Left cardiac atrium (tissue), 4 donors: ENCODE measurements at places on chromosomes 2 and 18. TPM values are rescaled to one million over a fixed set of nuclear protein-coding genes. Genes with fewer than 3 reads are reported as not detected.
A peak's percentile ranks its signal among the peaks of the same experiment; 100 is the strongest.

TRIM54 gene
- total RNA-seq = 92.1 TPM

RNF152 gene
- 11.0 TPM for total RNA-seq

IL36G gene
- total RNA-seq = not detected

AQP12A gene
- total RNA-seq = not detected

KCNG2 gene
- 0.15 TPM for total RNA-seq

DNAH6 gene
- total RNA-seq = 0.16 TPM

SPHKAP gene
- 28.1 TPM for total RNA-seq

VWC2L gene
- total RNA-seq = not detected

SFT2D3 gene
- total RNA-seq = 3.3 TPM

- no peak for DNase-seq
These were observed 1.6 kb downstream of the BAZ2B start for GRCh38 chr2:159614534-159615366.

GRCh38 chr18:10688766-10689165 is 162.9 kb downstream of the NAPG start:
- DNase-seq = no peak

- DNase-seq = no peak
These were observed 103.3 kb downstream of the PLA2R1 start for GRCh38 chr2:159959136-159959535.

- no peak for DNase-seq
These were observed 83.6 kb downstream of the SESTD1 start for GRCh38 chr2:179181002-179181401.

- no peak for DNase-seq
These were observed 3.3 kb upstream of the ABCB6 start for GRCh38 chr2:219221957-219222518.

- no peak for DNase-seq
These were observed 259.7 kb downstream of the PDE11A start for GRCh38 chr2:177812713-177813396.

DNA sequence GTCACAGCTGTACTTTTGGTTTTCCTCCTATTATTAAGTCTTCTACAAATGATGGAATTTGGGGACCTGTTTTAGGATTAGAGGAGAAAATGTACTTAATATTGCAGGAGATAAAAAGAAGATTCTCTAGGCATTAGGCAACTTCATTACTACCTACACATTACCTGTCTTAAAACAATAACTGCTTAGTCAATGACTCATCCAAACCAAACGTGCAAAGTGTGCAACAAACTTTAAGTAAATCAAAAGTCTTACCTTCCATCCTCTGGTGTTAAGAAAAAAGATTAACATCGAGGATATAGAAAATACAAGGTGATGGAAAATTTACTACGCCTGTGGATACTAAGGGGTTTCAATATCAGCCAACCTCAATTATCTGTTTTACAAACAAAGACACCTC is 285.3 kb upstream of the KYNU start:
- DNase-seq = no peak

DNA sequence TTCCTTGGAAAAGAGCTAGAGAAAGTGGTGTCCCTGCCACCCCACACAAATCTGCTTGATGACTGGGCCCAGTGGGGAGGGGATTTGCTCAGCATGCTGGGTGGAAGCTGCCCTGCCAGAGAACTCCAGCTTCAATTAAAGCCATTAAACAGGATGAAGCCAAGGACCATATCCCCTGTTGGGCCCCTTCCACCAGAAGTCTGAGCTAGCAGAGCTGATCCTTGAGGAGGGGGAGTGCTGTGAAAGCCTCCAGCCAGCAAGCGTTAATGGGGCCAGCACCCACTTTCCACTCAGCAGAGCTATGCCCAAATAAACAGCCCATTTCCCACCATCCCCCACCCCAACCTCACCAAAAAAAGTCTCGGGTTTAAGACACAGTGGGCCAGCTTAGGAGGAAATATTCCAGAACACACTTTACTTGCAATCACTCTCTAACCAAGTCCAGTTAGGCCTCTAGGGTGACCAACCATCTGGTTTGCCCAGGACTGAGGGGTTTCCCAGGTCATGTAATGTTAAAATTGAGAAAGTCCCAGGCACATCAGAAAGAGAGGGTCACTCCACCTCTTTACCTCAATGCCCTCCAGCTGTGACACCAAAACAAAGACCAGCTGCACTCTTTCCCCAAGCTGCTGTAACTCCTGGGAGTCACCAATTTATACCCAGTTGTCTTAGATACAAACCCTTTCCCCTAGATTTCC is 132.3 kb downstream of the FOXI3 start:
- DNase-seq = no peak

- no peak for DNase-seq
These were observed 30.1 kb upstream of the CCL20 start for GRCh38 chr2:227783404-227784138.

DNA sequence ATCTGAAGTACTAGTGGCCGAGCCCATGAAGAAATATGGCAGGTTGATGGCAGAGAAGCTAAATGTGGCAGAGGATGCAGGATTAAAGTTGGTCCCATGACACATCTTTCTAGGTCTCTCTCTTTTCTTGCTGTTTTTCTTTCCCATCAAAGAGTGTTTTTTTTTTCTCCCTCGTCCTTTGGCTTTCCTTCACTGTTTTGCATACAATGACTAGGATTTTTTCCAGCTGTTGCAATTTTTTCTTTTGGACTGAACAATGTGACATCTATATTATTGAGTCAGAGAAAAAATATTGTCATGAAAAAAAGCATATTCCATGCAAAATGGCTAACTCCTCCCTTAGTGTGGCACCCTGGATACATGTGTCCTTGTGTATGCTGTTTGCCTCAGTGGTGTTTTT is 939.5 kb upstream of the FANCL start:
- no peak for DNase-seq

GRCh38 chr2:49585921-49586320 is 431.6 kb upstream of the FSHR start:
- no peak for DNase-seq

- DNase-seq = no peak
These were observed 70.8 kb downstream of the ABI2 start for GRCh38 chr2:203399031-203399430.

- no peak for DNase-seq
These were observed 407.9 kb downstream of the HRH4 start for GRCh38 chr18:24868311-24868710.

DNA sequence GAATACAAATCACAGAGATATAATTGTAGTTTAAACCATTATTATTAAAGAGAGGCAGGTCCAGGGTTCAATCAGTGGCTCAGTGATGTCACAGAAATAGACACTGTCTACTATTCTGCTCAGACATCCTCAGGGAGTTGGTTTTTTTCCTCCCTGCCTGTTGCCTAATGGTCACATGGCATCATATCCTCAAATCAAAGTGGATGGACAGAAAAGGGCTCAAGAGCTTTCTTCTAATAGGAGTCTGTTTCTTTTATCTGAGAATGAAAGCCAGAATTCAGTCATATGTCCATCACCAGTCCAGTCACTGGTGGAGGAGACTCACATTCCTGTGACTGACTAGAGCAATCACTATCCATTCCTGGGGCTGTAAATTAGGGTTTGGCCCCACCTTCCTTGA is 27.9 kb upstream of the EPC2 start:
- DNase-seq = no peak

DNA sequence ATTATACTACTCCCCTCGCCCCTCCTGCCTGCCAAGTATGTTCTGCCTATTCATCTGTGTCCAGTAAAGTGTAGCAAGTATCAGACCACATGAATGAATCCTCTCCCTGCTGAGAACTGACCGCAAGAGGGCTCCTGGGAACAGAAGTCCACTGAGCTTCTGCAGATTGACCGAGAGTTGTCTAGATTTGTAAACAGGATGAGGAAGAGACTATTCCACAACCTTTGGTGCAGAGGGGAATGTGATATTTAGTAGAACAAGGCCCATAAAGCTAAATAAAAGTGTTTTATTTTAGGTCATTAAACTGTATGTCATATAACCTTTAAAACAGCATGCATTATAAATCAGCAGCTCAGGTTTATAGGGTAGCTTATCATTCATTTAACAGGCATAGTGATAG is 377.0 kb downstream of the DCC start:
- DNase-seq = peak; percentile 16

DNA sequence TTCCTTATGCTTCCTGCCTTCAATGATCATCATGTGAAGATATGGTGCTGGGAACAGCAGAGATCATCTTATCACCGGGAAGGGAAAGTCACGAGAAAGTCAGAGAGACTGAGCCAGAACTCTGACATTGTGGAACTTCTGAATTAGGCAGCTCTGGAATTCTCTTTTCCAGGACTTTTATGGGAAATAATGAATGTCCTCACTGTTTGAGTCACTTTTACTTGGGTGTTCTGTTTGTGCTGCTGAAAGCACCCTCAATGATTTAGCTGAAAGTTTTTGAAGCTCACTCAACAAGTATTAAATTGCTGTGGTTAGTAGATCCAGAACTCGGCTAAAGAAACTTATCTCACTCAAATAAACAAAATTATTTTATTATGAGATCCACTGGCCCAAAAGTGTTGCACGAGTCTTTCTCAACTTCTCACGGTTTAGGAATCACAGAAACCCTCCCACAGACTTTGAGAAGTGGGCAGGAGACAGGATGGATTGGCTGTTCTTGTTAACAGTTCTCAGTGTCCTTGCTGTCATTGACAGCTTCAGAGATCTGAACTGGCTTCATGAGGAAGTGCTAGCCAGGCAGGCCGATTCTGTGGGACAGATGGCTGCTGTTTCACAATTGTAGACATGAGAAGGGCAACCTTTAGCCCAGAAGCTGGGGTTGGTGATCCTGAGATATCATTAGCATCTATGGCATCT is 26.4 kb upstream of the ATRAID start:
- peak; percentile 48 for DNase-seq

DNA sequence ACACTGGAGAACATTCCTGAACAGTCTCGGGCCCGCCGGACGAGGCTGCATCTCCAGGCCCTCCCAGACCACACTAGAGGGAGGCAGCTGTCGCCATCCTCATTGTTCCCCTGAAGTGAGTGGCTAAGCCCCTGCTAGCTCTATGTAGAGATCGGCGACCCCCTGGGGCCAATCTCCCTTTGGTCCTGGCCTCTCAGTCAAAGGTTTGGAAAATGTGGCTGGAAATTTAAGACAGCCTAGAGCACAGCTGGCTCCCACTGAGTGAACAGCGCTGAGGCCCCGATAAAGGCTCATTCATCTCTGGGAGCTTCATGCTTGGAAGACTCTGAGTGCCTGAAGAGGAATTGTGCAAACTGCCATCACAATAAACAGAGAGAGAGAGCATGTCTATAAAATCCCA is 360.3 kb downstream of the CLIP4 start:
- DNase-seq = no peak
